ENCODE measurements at places on chromosomes 2 and 18.

DNA sequence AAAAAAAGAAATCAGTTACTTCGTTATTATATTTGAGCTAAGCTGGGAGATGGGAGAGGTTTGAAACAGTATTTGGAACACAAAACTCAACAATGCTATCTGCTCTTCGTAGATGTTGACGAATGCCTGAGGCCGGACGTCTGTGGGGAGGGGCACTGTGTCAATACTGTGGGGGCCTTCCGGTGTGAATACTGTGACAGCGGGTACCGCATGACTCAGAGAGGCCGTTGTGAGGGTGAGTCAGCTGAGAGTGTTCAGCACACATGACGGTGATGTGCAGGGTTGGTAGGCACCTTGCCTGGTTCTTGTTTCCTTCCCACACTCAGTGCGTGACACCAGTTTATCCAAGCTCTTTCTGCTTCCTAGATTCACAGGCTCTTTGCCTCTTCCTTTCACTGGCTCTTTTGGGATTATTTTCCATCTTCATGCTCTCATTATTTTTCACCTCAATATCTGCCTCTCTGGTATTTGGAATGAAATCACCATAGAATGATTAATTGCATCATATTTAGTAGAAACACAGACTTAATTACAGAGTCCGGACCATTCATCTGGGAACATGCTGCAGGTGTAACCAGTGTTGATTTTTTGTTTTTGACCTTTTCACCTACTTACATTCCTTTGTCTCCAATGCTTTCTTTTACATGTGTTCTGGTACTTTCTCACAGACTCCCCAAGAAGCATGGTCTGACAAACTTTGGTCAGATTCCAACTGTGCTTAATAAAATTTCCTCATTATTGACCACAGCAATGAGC is 200.6 kb upstream of the RASGRP3 start:
- peak; percentile 23 for DNase-seq

GRCh38 chr18:54330768-54331548 is 26.7 kb downstream of the STARD6 start:
- DNase-seq: no peak

- no peak for DNase-seq
These were observed 123.5 kb upstream of the FOSL2 start for GRCh38 chr2:28269019-28269784.

DNA sequence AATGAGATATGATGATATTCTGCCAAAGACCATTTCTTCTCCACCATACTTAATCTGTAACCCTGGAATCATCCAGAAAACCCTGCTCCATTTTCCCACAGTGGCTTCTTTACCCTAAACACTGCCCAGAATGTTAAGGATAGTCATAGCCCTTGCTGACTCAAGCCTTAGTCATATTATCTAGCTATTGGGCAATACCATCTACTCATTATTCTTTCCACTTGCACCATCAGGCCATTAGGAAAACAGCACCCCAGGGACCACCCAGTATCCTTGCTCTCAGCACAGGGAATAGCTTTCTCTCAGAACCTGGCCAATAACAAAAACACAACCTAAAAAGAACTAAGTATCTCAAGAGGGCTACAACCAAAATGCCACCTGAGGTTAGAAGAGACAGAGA is 445.7 kb upstream of the SLC14A2 start:
- DNase-seq: no peak

- peak; percentile 86 for DNase-seq
These were observed 49.8 kb downstream of the FBLN7 start for GRCh38 chr2:112187805-112188596.

GRCh38 chr2:207734264-207734635 is 22.8 kb downstream of the CCNYL1 start:
- no peak for DNase-seq

DNA sequence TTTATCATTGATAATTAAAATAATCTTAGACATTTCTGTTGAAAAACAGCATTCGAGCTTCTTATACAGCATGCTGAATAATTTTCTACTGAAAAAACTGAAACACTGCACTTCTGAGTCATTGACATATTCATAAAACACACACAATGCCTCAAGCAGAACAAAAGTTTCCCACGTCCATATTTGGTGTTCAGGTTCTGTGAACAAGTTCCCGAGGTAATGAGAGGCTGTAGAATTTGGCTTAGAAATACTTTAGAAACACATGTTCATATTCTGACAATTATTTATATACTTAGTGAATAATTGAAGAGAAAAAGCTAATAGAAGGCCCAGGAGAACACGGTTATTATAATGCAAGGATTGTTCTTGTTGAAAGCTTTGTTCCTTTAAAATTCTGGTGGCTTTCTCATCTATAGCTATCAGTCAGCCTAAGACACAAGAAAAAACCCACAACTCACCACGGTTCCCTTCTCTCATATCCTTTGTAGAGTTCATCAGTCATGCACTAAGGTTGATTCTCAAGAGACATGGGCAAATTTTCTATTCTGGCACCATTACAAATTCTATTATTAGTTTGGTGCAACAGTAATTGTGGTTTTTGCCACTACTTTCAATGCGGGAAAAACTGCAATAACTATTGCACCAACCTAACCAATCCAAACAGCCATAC is 194.4 kb downstream of the TMX3 start:
- DNase-seq: no peak

GRCh38 chr2:23053601-23054000 is 331.4 kb upstream of the KLHL29 start:
- no peak for DNase-seq
